ENCODE measurements at places on chromosomes 12 and 14.
A peak's percentile ranks its signal among the peaks of the same experiment; 100 is the strongest.

DNA sequence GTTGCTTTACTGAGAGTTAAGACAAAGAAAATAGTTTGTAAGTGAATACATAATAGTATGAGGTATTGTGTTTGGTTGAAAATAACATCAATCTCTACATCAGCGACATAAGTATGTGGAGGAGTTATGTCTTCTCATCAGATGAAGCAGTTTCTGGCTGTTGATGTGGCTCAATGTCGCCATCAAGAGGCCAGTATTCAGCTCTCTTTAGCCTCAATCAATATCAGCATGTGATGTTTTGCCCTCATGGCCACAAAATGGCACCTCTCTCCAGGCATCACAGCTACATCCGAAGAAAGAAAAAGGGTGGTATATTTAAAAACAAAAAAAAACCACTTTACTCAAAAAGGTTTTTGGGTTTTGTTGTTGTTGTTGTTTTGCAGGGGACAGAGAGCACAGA, 302.3 kb upstream of the TMEM132C start:
- peak; percentile 56 for DNase-seq

DNA sequence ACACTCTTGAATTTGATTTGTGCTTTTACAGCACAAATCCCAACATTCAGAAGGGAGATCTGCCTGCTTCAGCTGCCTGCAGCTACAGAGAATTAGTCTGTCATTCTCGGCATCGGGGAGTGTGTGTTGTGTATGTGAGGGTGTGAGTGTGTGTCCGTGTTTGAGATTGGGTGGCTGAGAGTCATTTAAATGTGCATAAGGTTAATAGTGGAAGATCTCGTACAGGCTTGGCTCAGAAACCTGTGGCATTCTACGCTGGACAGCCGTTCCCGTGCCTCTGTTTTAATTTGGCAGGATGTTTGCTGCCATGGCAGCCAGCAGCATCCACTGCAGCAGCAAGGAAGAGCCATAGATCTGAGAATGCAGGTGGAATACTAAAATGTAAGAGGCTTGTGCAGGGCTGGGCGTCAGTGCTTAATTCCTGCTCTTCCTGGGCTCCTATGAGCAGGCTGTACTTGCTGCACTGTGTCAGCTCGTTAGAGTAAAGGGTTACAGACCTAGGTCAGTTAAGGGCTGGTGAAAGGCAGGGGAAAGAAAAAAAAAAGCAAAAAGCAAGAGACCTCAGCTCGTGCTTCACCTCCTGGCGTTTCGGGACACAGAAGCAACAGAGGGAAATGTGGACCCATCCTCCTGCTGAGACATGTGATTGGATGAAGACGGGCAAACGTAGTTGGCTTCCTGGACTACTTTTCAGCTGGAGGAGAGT, 205.4 kb downstream of the NAV3 start:
- no peak for DNase-seq

DNA sequence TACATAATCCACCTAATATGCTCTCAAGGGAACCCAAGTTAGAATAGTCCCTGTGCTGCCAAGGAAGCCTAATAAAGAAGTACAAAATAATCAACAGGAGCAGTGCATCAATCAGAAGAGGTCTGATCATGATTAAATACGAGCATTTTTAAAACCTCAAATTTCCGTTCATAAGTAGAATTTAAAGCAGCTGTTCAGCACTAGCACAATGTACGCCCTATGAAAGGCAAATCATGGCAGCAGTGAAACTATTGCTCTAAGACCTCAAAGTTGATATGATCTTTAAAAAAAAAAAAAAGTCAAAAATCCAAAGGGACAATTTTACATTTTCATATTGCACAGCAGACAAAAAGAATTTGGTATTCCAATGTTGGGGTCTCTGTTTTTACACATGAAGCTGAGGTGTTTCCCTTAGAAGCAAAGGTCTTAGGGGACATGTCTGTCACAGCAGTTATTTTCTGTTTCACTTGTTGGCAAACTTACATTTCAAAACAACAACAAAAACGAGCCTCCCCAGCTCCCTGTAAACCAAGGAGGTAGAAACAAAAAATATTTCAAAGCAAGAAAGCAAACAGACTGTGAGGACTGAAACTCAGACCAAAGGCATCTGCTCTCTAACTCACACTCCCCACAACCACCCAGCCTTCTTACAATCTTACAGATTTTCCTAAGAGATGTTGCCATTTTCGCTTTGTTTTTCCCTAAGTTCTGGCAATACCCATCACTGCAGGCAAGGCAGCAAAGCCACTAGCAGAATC, 28.2 kb downstream of the SOX5 start:
- DNase-seq: no peak

DNA sequence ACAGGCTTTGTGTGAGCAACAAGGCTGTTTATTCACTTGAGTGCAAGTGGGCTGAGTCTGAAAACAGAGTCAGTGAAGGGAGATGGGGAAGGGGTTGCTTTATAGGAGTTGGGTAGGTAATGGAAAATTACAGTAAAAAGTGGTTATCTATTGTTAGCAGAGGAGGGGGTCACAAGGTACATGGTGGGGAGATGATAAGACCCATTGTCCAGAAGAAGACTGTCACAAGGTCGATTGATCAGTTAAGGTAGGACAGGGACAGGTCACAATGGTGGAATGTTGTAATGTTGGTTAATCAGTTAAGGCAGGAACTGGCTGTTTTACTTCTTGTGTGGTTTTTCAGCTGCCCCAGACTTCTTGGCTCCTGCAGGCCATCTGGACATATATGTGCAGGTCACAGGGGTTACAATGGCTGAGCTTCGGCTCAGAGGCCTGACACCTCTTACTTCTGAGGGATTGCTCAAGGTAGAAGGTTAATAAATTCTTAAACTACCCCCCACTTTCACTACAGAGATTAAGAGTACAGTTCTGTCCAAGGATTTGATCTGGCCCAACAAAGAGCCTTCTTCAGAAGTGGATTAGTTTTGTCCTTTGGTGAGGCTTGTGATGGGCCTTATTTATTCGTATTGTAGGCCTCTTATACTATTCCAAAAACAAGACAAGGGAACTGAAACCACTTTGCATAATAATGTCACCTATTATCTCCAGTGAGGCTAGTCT, 13.8 kb upstream of the DHRS4 start:
- DNase-seq: no peak

DNA sequence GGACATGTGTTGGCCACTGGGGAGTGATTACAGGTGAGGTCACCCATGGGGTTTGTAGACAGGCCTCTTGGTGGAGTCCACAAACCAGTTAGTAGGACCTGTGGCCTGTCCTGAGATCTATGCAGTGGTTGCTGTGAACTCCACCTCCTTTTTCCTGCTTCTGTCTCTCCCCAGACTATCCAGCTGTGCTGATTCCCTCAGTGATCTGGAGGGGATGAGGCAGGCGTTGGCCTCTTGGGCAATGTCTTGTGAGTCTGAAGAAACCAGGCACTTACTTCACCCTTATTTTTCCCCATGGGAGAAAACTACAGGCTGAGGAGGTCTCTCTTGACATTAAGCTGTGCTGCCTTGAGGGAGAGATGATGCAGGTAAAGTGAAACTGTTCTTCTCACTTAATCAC, 257.2 kb upstream of the PRICKLE1 start:
- peak; percentile 22 for DNase-seq

DNA sequence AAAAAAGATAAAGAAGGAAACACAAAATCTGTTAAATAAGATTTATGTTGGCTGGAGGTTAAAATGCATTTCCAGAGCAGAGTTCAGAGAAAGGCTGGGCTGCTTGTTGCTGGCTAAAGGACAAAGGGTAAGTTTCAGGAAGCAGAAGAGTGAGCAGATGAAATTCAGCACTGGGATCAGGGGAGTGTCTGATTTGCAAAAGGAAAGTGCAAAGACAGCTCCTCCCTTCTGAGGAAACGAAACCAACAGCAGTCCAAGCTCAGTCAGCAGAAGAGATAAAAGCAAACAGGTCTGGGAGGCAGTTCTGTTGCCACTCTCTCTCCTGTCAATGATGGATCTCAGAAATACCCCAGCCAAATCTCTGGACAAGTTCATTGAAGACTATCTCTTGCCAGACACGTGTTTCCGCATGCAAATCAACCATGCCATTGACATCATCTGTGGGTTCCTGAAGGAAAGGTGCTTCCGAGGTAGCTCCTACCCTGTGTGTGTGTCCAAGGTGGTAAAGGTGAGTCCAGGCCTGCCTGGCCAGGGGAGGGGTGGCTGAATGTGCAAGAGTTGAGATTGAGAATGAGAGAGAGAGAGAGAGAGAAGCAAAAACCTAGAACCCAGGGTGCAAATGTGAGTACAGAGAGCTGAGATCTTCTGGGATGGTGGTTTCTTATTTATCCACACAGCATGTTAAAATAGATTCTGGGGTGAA, at the start of gene OAS1:
TSS of gene OAS1 (plus strand) at position 251 of the 703 bp plus-strand sequence. CDS start at position 329, 78 bp downstream.
- peak; percentile 5 for DNase-seq

GRCh38 chr14:24875203-24875838, 174.6 kb downstream of the STXBP6 start:
- no peak for DNase-seq

GRCh38 chr14:69865701-69866365, 13.4 kb upstream of the SMOC1 start:
- no peak for DNase-seq

GRCh38 chr12:68971404-68971803, 38.4 kb upstream of the CPM start:
- peak; percentile 66 for DNase-seq

DNA sequence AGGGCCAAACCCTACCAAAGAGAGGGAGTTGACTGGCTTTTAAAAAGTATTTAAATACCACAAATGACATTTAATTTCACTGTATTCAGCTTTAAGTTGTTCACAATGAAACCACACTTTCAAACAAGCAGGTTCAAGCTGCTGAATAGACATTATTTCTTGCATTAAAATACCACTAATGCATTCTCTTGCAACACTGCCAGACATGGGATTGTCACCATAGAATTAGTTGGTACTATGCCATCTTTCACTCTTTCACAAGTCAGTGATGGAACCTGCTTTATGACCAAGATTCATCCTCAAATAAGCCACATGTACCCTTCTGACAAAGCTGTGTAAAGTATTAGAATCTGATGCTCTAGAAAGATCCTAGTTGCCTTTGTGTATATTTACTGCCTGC, 239.4 kb downstream of the PAWR start:
- no peak for DNase-seq

DNA sequence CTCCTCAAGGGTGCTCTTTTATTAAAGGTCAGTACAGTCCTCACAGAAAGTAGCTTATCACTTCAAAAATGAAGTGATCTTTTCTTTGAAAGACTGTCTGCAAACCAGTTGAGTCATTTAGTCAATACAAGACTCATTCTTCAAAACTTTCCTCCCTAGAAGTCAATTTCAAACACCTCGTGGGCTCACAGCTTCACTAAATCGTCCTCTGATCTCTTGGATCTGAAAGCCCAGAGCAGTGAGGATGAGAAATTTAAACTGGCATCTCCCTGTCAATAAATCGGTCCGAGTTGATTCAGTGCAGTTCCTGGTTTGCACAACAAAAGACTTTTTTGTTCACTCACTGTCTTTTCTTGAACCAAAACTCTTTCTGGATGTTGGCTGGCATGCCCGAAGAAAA, 44.5 kb downstream of the NUAK1 start:
- no peak for DNase-seq

DNA sequence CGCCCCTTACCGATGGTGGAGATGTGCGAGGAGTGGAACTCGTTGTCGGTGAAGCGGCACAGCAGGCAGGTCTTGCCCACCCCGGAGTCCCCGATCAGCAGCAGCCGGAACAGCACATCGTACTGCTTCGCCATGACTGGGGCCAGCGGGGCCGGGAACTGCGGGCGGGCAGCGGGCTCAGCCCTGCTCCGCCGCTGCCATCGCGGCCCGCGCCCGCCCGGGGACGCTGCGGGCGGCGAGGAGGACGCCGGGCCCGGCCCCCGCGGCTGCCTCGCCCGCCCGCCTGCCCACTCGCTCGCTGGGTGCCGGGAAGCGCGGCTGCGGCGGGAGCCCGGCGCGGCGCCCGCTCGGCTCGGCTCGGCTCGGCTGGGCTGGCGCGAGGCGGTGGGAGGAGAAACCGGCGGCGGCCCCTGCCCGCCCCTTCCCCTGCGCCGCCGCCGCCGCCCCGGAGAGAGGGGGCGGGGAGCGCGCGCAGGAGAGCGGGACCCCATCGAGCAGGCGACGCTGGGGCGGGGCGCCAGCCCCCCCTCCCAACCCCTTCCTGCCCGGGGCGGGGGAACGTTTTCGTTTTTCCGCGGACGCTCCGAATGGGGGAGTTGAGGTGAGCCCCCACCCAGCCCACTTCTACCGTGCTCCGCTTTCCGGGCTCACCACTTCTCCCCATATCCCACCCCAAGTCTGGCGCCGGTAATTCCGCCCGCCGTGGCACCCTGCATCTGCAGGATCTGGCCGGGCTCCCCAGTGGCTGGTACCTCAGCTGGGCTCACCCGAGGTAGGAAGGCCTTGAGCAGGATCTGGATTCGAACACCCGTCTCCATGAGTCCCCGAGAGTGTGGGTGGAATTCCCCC, at the start of gene RAB15:
TSS of gene RAB15 (minus strand) at position 394 of the 849 bp plus-strand sequence. CDS start at position 134, 260 bp downstream.
- peak; percentile 25 for DNase-seq

DNA sequence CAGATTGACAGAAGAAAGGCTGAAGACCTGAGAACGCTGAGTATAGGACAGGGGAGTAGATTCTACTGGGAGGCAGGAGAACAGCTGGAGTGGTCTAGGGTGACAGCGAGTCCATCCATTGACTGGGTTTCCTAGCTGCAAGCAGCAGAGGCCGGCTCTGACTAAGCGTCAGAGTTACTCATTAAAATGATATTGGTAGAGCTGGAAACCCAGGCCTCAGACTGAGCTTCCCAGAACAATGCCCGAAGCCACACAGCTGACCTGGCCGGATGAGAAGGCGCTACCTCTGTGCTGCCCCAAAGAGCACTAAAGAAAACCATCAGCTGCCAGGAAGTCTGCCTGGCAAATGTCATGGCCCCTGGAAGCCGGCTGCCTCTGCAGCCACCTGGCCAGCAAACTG, 78.5 kb upstream of the FZD10 start:
- DNase-seq: no peak

DNA sequence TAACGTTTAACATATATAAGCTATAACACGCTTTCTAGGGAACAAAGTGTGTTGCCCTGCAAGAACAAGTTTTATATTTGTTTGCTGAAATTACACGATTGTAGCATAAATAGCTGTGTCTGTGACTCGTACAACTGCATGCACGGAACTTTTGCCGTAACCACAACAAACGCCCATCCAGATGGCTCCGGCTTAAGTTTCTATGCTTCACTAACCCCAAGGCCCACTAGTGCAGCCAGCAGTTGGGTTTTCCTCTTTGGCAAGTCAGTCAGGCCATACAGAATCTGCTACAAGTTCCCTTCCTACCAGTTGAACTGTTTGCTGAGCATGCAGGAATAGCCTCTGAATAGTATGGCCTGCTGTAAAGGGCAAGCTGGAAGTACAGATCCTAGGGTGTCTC, 12.1 kb downstream of the CSRP2 start:
- peak; percentile 83 for DNase-seq

Measured in fibroblast of upper back skin (primary cell).